ENCODE measurements at places on chromosomes 4 and X.

DNA sequence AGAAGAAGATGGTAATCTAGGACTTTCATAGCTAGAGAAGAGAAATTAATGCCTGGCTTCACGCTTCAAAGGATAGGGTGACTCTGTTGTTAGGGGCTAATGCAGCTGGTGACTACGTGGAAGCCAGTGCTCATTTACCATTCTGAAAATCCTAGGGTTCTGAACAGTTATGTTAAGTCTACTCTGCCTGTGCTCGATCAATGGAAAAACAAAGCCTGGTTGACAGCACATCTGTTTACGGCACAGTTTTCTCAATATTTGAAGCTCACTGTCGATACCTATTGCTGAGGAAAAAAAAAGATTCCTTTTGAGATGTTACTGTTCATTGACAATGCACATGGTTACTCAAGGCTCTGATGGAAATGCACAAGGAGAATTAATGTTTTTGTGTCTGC is 182.6 kb upstream of the NUDT6 start:
- no peak for DNase-seq

GRCh38 chrX:139020801-139021200 is 309.3 kb upstream of the FGF13 start:
- DNase-seq, result no peak

DNA sequence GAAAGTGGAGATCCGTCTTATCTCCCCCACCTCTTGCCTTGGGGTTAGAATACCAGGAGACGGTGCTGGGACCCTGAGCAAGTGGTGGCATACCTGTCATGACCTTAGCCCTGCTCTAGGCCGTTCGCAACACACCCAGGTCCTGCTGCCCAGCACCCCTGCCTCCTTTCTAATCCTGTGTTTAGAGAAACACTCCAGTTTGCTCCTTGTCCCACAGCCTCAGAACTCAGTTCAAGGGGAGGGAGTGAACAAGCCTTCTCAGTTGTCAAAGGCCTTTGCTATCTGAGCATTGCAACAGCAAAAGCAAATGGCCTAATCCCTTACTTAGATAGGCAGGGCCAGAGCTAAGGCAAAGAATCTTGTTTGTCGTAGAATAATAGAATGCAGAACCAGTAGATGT is 67.9 kb downstream of the CHRNA9 start:
- DNase-seq, result no peak

DNA sequence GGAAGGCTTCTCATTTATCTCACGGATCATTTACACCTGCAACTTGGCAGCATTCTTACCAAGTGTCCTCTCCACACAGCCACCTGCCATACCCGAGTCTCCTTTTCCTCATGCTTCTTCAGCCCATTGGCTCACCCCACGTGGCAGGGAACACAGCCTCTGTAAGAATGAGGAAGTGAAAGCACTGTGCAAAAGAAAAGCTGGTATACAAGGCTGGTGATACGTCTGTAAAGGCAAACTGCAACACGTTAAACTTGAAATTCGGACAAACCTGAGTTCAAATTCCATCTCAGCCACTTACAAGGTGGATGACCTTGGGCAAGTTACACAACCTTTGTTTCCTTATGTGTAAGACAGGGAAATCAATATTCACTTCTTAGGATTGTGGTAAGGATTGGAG is 164.0 kb upstream of the RASGEF1B start:
- DNase-seq, result no peak

DNA sequence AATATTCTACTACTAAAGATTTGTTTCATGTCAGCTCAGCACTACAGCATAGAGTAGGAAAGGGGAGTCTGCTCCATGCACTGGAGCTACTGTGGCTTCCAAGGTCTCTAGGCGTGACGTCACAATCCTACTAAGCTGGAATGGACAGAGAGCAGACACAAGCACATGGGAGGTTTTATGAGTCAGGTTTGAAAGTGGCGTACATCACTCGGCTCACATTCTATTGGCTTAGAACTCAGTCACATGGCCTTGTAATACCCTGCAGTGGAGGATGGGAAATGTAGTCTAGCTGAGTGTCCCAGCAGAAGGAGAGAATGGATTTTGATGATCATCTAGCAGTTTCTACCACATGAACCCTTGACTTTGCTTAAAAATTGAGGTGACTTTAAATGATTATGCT is 624.8 kb upstream of the ATOH1 start:
- DNase-seq, result no peak

DNA sequence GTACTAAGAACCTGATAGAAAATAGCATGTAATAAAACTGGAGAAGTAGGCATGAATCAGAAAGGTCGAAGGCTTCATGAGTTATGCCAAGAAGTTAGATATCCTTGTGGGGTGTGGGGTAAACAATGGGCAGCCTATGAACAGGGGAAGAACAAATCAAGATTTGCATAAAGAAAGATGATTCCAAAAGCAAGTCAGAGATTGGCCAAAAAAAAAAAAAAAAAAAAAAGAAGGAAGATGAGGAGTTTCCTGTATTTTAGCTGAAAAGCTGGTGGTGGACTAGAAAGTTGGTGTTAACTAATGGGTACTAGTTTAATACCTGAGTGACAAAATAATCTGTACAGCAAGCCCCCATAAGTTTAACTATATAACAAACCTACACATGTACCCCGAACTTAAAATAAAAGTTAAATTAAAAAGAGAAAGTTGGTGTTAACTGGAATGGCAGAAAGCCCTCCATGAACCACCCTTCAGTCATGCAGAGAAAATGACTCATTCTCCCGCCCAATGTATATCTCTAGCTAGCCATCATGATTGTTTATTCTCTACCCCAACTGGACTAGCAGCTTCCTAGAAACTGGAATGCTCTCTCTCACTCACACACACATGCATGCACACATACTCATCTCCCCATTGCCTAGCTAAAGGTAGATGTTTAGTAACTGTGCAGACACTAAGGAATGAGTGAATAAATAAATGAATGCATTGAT is 41.7 kb downstream of the ATP11C start:
- DNase-seq, result no peak

DNA sequence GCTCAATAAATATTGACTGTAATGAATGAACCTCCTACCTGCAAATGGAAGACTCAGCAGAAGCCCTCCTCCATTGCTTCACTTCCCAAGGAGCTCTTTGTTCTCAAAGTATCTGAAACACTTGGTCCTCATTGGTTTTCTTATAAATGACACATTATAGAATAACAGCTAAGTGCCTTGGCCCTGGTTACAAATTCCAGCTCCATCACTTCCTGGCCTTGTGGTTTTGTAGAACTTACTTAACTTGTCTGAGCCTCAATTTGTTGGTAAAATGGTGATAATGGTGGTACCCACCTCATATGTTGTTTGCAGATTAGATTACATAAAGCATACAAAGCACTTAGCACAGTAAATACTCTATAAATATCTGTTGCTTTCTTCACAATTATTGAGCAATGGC is 25.2 kb upstream of the SMIM20 start:
- no peak for DNase-seq
